Articular chondrocyte of knee joint (primary cell): ENCODE measurements at places on chromosomes 3 and 15. TPM values are rescaled to one million over a fixed set of nuclear protein-coding genes. Genes with fewer than 3 reads are reported as not detected.

RTP4 gene
- total RNA-seq, result 2.5 and 4.4 TPM in 2 replicates

ILDR1 gene
- not detected in 2 replicates for total RNA-seq

ERC2 gene
- 0.11 TPM in 1 of 2 replicates, not detected in the other for total RNA-seq

AP3B2 gene
- total RNA-seq, result 1.0 and 1.4 TPM in 2 replicates

TGFBR2 gene
- 135 and 143 TPM in 2 replicates for total RNA-seq

C2CD4B gene
- total RNA-seq, result 0.39 TPM in 1 of 2 replicates, not detected in the other

CFAP100 gene
- total RNA-seq, result not detected in 2 replicates

SEMA3G gene
- total RNA-seq, result under 0.01 and 0.13 TPM in 2 replicates

ENTPD3 gene
- total RNA-seq, result 1.4 and 1.7 TPM in 2 replicates

ARPP21 gene
- not detected in 2 replicates for total RNA-seq

TMEM207 gene
- not detected in 2 replicates for total RNA-seq

ALDH1A3 gene
- total RNA-seq, result 24.4 and 25.5 TPM in 2 replicates

SLC24A5 gene
- total RNA-seq, result not detected in 2 replicates
